ELF-1 (cell line): ENCODE measurements at places on chromosomes 4 and X.

DNA sequence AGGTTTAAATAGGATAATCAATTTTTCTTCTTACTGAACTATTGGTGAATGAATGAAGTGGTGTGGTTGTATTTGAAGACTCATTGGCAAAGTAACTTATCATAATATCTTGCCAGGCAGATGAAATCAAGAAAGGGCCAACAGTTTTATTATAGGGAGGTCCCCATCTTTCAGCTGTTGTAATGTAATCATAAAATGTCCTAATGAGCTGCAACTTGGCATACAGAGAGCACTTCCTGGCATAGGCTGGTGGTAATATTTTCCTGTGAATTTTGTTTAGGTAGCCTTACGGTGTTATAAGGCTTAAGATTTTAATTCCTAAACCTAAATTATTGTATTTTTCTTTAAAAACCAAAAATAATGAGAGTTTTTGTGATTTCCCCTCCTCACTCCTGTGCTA, 17.5 kb downstream of the FHIP1A start:
- no peak for DNase-seq

DNA sequence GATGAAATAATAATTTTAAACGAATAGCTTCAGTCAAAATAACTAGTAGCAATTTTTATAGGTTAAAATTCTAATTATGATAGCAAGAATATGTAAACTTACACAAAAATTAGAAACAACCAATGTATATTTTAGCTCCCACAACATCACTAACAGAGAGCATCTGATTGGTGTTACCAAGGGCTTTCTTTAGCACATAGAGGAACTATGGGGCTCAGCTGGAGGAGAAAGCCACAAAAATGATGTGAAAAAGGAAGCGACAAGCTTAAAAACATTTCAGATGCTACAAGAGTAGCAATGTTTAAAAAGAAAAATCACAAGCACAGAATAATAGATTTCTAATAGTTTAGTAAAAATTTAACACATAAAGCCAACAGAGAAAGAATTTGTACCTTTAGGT, 56.3 kb downstream of the ATP8A1 start:
- no peak for DNase-seq

- DNase-seq = no peak
Measured at GRCh38 chrX:72526534-72527508, 45.8 kb downstream of the HDAC8 start.

GRCh38 chr4:117400039-117400835, 314.9 kb upstream of the TRAM1L1 start:
- DNase-seq = no peak

- peak; percentile 8 for DNase-seq
Measured at GRCh38 chr4:83219344-83220331, 65.0 kb downstream of the COQ2 start.

DNA sequence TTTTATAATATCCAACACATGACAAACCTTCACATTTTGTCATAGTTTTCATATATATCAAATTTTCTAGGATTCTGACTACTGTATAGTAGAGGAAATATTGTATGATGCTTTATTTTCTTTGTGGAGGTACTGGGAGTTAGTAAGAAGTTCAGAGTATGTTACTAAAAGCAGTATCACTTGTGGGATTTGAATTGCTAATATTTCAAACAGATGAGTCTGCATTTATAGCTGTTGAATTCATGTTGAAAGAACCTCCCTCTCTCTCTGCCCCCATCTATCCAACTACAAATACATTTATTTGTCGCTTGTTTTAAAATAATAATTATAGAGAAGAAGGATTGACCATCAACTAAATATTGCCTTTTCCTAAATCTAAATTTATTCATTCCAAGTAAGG, 29.8 kb upstream of the MAPK10 start:
- no peak for DNase-seq

GRCh38 chr4:80140194-80140593, 57.1 kb upstream of the PRDM8 start:
- no peak for DNase-seq

- no peak for DNase-seq
Measured at GRCh38 chr4:45646885-45647590, 476.8 kb downstream of the GABRG1 start.

DNA sequence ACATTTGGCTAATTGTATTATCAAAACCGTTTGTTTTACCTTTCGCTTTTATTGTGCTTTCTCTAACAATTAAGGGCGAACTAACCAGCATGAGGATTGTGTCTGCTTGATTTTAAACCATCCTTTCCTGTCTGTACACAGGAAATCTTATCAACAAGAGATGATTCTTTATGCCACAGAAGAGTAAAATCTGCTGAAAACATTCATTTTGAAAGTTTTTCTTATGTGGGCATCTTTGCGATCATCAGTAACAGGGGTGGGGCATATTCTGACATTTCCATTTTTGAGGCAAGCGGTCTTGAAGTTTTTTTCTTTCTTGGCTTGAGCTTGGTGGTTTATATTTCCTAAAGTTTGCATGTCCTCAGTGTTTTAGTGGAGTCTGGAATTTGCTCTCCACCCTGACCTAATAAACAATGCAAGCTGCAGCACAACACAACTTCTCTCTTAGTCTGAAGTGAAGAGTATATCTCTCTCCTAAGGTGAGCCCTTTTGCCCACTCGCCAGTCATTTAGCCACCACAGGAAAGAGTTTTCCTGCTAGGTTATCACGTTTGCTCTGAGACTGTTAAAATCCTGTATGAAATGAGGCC, 26.6 kb downstream of the NFKB1 start:
- no peak for DNase-seq

- no peak for DNase-seq
Measured at GRCh38 chr4:24675721-24676389, 91.5 kb upstream of the DHX15 start.

- DNase-seq = no peak
Measured at GRCh38 chr4:76188557-76188956, 25.1 kb downstream of the SCARB2 start.

- no peak for DNase-seq
Measured at GRCh38 chr4:187190390-187190789, 466.7 kb upstream of the FAT1 start.
